ENCODE measurements at places on chromosomes 12 and 14.

DNA sequence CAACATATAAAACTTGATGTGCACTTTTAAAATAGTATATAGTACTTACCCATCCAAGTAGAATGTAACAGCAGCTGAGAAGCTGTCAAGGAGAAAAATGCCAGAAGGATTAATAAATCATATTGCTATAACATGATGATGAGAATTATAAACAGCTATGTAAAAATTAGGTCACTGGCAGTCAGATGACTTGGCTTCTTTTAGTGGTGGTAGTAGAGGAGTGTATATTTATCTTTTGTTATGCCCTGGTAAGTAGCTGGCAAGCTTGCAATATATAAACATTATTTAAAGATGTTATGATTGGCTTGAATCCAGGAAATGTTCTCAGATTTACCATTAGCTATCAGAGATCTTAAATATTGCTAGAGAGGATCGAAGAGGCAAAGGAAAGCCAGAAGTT, 471.0 kb upstream of the MGAT4C start:
- no peak for DNase-seq

DNA sequence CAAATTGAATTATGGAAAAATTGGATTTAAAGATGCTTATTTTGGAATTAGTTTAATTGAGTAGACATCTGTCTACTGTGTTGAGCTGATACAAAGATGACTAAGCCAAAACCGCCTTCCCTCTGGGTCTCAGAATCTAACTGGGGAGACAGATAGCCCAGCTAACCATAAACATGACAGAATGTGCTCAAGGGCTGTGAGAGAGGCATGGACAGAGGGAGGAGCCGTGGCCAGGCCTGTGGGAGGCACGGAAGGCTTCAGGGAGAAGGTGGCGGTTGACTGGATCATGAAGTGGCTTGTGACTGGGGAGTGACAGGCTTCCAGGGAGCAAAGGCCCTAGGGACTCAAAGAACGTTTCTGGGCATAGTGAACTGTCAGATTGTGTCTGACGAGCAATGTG, 74.6 kb downstream of the DACT1 start:
- DNase-seq, result no peak

- DNase-seq, result no peak
Measured at GRCh38 chr12:43638806-43639205, 86.8 kb upstream of the ADAMTS20 start.

DNA sequence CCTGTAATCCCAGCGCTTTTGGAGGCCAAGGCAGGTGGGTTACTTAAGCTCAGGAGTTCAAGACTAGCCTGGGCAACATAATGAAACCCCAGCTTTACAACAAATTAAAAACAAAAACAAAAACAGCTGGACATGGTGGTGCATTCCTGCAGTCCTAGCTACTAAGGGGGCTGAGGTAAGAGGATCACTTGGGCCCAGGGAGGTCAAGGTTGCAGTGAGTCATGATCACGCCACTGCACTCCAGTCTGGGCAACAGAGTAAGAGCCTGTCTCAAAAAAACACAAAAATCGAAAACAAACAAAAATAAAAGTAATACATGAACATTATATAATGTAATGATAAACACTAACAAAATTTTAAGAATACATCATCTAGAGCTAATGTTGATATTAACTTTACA, 46.2 kb upstream of the GRIP1 start:
- DNase-seq, result peak; percentile 8

DNA sequence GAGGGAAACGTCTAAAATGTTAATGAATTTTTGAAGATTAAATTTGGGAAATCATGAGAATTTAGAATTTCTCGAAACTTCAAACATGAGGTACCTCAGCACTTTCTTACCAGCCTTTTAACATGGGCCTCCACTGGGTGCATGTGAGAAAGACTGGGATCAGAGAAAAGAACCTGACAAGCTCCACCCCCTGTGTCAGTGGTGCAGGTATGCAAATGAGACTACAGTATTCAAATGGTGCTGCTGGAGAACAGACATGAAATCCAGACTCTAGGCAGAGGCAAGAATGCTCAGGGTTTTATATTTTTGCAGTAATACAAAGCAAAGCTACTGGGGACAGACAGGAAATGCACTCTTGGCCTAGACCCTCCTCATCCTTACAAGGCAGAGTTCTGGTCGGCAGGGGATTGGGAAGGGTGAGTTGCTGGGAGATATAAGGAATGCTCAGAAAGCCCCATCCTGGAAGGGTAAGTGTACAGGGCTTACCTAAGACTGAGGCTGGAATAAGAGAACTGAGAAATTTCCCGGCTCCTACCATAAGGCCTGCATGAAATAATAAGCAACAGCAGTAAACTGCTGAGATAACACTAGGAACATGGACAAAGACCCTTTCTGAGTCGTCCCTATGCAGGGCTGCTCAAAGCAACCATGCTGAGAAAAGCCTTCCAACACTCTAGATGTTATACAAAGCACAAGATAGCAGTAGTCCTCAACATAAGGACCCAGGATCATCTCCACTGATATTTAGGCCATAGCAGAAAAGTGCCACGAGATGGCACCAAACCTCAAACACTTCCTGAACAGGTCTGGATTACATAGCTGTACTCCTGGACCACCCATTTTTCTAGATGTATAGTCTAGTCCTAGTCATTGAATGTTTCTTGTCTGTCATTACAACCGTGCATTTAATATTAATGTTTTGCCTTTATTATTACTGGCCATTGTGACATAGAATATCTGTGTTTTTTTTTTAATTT, 260.8 kb downstream of the RASSF9 start:
- DNase-seq, result no peak

DNA sequence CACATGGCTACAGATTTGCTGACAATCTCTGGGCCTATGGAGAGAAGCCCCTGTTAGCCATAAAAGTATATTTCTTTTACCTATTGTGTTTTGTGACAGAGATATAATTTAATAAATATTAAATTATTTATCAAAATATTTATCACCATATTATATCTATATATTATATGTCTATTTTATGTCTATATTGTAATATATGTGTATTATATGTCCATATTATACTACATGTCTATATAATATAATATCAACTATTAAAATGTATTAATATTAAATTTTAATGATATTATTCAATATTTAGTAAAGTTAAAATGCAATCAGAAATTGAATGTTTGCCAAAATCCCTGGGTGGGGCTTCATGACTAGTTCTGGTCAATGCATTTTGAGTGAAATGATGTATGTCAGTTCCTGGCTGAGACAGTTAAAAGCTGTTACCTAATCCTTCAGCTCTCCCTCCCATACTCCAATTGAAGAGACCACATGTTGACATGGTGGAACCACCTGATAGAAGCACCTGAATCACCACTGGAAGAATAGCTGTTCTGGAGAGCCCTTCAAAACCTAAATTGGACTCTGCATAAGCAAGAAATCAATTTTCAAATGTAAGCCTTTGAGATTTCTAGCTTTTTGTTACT, 357.3 kb upstream of the DDHD1 start:
- DNase-seq, result no peak

DNA sequence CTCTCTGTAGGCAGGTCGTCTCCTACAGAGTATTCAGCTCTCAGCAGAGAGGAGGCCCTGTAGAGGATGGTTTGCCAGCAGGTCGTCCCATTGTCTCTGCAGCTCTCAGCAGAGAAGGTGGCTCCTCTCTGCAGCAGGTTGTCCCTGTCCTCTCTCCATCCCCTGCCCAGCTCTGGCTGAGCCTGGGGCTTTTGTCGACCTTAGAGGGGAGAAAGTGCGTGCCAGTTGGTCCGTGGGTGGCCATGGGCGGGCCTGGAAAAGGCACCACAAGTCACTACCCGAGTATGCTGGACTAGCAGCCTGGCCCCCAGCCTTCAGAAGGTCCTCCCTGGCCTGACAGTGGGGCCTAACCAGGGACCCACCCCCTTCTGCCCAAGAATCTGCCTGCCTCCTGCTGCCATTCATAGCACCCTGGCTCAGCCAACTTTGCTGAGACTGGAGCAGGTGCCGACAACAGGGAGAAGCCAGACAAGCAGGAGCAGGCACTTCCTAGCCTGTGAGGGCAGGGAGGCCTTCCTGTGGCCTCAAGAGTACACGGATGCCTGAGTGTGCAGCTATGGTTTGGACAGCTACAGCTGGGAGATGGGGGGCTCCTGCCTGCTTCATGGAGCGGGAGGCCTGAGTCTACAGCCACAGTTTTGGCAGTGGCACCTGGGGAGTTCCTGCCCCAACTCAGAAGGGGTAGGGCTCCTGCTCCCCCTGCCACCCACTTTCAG, 59.7 kb upstream of the KCNH3 start:
- DNase-seq, result no peak

GRCh38 chr12:119715268-119715620, 47.3 kb downstream of the PRKAB1 start:
- no peak for DNase-seq

GRCh38 chr14:85934886-85935254, 404.9 kb downstream of the FLRT2 start:
- DNase-seq, result no peak

GRCh38 chr12:106646472-106646871, 63.7 kb downstream of the RFX4 start:
- DNase-seq, result no peak

DNA sequence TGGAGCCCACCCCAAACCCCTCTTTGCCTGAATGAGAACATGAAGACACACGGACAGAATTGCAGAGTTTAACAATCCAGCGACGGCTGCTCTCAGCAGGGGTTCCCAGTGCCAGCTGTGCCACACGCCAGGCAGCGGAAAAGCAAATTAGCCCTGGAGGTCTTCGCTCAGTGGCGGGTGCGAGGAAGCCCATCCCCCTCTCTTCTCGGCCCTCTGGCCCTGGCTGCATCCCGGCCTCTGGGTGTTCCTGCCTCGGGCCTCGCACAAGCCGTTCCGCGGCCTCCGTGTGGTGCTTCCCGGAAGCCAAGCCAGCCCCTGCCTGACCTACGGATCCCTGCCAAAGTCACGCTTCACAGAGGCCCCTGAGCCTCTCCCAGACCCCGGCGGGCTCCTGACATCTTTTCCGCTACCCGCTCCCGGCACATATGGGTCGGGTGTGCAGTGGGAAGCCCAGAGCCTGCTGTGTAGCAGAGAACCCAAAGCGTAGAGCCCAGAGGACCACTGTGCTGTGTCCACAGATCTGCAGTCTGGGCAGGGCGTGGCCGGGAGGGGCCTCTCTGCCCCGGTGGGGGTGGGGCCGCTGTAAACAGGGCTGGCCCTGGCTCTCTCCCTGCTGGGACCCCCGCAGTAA, 70.7 kb upstream of the GALNT9 start:
- DNase-seq, result no peak

DNA sequence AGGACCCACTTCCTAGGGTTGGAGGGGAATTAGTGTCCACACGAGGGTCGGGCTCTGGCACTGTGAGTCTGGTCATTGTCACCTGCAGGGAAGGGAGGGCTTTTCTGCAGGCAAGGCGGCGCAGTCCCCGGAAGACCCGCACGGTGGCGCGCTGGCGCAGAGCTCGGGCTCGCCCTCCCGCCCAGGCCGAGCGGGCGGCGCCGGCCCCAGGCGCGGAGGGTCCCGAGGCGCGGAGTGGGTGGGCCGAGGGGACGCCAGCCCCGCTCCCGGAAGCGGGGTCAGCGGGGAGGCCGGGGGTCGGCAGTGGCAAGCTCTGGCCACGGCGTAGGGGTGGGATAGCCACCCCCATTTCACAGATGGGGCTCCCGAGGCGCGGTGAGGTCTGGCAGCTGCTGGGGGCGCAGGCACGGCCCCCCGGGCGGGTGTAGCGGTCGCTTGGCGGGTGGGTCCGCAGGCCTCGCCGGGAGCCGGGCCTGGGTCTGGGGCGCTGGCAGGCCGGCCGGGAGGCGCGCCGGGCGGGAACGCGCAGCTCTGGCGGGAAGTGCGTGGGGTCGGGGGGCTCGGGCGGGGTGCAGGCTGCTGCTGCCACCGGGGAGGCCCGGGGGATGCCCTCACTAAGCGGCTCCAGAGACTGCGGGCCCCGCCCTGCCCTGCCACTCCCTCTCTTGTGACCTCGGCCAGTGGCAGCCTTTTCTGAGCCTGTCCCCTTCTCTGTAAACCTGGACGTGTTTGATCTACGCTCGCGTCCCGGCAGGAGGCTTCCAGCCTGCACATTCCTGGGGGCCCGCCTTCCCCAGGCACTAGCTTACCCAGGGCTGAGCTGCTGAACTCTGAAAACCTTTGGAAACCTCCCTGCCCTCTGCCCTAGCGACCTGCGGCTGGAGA, 46.1 kb downstream of the CYP46A1 start:
- DNase-seq, result peak; percentile 82

- no peak for DNase-seq
Measured at GRCh38 chr12:50620109-50620977, 115.6 kb downstream of the DIP2B start.

- no peak for DNase-seq
Measured at GRCh38 chr12:123085066-123085465, 65.8 kb downstream of the PITPNM2 start.

DNA sequence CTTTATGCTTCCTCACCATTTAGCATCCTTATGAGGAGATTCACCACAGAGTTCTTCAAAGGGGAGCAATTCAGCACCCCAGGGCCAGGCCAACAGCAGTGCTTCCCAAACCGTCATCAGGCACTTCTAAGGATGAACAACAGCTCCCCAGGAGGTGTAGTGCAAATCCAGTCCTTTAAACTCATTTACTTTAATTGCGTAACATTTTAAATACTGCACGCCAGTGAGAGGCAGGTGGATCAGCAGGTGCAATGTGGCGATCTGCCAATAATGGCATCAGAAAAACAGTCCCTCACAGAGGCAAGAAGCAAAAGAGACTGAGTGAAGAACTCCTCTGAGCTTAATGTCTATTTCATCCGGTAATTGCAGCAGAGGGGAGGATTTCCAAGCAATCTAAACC, 770.9 kb upstream of the FOXG1 start:
- DNase-seq, result no peak

GRCh38 chr14:102849526-102850379, 72.5 kb downstream of the TRAF3 start:
- DNase-seq, result no peak

DNA sequence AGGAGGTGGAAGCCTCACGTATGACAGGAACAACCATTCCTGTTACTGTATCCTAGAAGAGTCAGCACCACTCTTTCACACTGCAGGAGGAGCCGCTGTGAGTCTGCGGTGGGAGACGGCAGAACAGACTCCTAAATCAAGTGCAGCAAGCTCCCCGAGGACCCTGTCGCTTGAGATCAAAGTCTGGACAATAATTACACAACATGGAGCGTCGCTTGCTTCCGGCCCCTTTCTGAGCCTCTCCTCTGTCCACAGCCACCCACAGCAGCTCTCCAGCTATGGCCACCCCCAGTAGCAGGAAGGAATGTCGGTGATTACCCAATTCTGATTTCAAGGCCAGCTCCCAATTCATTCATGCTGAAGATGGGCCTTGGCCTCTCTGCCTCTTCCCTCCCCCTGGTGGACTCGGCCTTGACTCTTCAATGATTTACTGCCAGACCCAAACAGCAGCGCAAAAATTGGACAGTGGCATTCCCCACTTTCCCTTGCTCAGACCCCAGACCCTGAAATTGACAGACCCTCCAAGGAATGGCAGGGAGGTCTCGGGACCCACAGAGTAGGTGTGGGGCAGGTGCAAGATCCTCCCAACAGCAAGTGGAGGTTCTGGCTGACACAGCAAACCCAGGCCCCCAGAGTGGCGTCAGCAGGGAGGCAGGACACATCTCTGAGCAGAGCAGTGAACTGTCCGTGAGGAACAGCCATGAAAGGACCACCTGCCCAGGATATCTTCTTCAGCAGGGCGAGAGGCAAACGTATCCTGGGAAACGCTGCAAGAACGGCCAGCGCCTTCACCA, 272.7 kb upstream of the DIO3 start:
- peak; percentile 61 for DNase-seq

GRCh38 chr14:91299121-91300115, 54.9 kb upstream of the GPR68 start:
- DNase-seq, result no peak

All from ovary (tissue), 10 donors.